ENCODE measurements at places on chromosomes 16 and 17. TPM values are rescaled to one million over a fixed set of nuclear protein-coding genes. Genes with fewer than 3 reads are reported as not detected.

DNA sequence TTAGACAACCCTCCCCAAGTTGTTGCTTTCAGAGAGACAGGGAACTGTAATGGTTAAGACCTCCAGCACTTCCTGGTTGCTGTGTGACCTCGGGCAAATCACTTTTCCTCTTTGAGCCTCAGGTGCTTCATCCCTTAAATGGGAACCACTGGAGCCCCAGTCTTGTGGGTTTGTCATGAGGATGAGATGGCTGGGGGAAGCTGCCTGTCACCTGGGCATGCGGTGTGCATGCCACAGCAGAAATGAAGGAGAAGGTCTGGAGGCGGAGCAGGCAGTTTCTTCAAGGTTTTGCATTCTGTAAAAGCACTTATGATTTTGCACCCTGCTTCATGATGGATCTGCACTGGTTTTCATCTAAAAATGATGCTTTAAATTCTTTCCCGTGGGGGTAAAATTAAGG lies 22.1 kb downstream of the NAGPA start:
- no peak for DNase-seq

DNA sequence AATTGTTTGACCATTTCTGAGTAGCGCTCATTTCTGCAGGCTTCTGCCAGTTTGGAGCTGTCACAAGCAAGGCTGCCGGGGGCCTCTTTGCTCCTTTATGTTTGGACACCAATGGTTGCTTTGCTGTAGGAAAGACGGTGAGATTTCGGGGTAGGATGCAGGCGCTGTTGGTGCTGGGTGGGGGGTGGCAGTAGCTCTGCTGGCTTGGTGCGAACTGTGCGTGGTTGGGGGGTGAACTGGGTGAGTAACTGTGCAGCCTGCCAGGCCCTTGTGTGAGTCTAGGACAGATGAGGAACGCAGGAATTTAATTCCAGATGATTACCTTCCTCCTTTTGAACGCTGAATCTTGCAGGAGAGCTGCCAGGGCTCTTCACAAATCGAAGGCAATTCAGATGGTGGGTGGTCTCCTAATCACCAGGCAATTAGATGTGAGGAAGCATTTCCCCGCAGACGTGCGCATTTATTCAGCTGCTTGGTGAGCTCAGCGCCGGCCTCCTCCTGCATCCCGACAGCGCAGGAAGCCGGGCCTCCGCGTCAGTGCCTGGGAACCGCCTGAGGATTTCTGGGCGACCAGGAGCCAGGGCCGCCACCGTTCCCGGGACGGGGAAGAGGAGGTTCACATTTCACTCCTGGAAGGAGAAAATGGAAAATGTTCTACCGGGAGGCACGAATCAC lies 154.4 kb downstream of the FOXL1 start:
- DNase-seq: no peak

- no peak for DNase-seq
Observed at GRCh38 chr17:36546418-36547093, 1.8 kb downstream of the GGNBP2 start.

DNA sequence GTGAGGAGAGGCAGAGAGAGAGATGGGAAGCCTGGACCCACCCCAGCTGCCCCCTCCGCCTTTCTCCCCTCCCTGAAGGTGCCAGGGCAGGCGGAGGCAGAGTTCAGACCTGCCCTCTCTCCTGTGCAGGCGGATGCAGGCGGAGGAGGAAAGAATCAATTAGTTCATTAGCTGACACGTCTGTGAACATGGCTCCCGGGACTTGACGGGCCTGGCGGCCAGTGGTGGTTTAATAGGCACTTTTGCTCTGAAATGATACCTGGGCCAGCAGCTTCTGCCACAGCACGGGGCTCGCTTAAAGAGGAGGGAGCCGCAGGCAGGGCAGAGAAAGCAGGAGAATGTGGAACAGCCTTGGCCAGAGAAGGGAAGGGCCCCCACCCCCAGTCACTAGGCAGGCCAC lies 98.1 kb downstream of the SDK2 start:
- no peak for DNase-seq

GRCh38 chr17:57612202-57613071 lies 132.7 kb downstream of the CCDC182 start:
- DNase-seq: no peak

DNA sequence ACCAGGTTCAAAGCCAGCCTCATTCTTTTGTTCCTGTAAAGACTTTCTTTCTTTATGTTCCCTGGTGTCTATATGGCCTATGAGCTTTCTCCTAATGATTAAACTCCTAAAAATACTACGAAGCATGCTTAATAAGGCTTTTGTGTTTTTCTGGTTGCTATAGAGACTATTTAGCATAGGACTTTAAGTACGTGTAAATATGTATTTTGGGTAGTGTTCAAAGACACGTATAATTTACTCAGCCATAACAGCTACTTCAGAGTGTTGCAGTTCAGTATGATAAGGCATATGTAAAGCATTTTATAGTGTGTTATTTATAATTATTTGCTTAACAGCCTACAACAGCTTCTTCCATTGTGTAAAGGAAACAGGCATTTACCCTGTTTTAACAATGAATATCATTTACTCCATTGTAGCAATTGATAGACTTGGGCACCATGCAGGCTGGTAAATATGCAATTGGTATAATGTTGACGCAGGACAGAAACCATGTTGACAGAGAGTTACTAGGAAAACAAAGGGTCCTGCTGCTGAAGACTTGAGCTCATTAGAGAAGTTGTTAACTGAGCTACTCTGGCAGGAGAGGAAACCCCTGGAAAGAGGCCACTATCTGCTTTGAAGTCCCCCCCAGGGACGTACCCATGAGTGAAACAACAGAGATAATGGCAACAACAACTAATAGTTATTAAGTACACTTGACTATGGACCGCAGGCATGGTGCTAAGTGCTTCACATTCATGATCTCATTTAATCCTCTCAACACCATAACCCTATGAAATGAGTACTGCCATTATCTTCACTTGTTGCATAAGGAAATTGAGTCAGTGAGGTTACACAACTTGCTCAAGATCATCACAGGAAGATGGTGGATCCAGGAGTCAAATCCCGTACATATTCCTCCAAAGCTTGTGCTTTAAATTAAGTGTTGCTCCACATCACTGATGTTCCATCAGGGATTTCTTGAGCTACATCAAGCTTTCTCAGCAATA lies 342.2 kb upstream of the DYNLRB2 start:
- no peak for DNase-seq

Gene NKD1
- 10.5 TPM for total RNA-seq

Gene C17orf113
- 0.48 TPM for total RNA-seq

Gene COL1A1
- total RNA-seq: 20.8 TPM

Gene CEP112
- 10.9 TPM for total RNA-seq

Gene MILR1
- total RNA-seq: 0.79 TPM

Gene HCRT
- not detected for total RNA-seq

Gene TBC1D3L
- total RNA-seq: 20.7 TPM

Measured in esophagus squamous epithelium (tissue), 5 donors.